ENCODE measurements at places on chromosomes 7 and 10.

- no peak for DNase-seq
These were observed 147.0 kb downstream of the C1GALT1 start for GRCh38 chr7:7329326-7329725.

- no peak for DNase-seq
These were observed 54.8 kb downstream of the ABLIM1 start for GRCh38 chr10:114603303-114603702.

- DNase-seq = no peak
These were observed 149.8 kb upstream of the PRKCQ start for GRCh38 chr10:6729861-6730344.

GRCh38 chr10:11331726-11332125, 279.7 kb downstream of the USP6NL start:
- DNase-seq = no peak

GRCh38 chr10:79488870-79489269, 23.5 kb upstream of the EIF5AL1 start:
- DNase-seq = no peak

GRCh38 chr7:73972614-73973013, 55.4 kb upstream of the ELN start:
- no peak for DNase-seq

- DNase-seq = no peak
These were observed 11.7 kb downstream of the SRPK2 start for GRCh38 chr7:105376908-105377533.

GRCh38 chr10:11616021-11616420, 4.6 kb upstream of the USP6NL start:
- DNase-seq = no peak
